ENCODE measurements at places on chromosomes 4 and X. TPM values are rescaled to one million over a fixed set of nuclear protein-coding genes. Genes with fewer than 3 reads are reported as not detected.

The SHROOM2 gene
- total RNA-seq, result 2.0 TPM

GRCh38 chrX:9033989-9034388, at the start of gene FAM9B:
FAM9B (minus strand) TSS chrX:9034127; CDS start chrX:9032986, 1,141 bp downstream.
- H3K27me3 ChIP-seq, result no peaks in the 10 kb centered on the region
- peak; percentile 57 for DNase-seq
- H3K36me3 ChIP-seq, result no peaks in the 10 kb centered on the region
- H3K4me1 ChIP-seq, result no peaks in the 10 kb centered on the region
- H3K27ac ChIP-seq, result no peak within 1 kb of the TSS

The MAGEA11 gene
- not detected for total RNA-seq

The NDP gene
- not detected for total RNA-seq

The SSR4 gene
- 217 TPM for total RNA-seq

GRCh38 chr4:163701916-163702315, 207.4 kb downstream of the TMA16 start:
- no peak for DNase-seq
- no peaks in the 10 kb centered on the region for H3K36me3 ChIP-seq
- no peak overlapping the region for H3K4me3 ChIP-seq

DNA sequence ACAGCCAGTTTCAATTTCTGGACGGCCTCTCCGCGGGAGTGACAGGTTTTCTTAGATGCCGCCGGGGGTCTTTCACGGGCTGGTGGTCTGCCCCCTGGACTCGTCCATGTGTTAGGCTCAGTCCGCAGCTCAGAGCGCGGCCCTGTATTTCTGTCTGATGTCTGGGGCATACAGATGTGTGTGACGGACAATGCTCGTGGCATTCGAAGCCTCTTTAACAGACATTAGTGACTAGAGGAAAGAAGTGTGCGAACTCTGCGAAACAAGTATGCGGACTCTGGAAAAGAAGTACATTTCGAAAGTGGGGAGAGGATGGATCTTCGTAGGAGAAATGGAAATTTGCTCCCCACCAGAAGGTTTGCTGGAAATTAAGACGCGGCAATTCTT, 793 bp upstream of the DCUN1D4 start:
- H3K36me3 ChIP-seq, result no peaks in the 10 kb centered on the region
- peak overlapping the region; percentile 95 for H3K27ac ChIP-seq
- no peaks in the 10 kb centered on the region for H3K27me3 ChIP-seq
- peak; percentile 87 for DNase-seq
- peaks cover 15% of the 10 kb centered on the region for H3K4me1 ChIP-seq
- H3K4me3 ChIP-seq, result peak overlapping the region; percentile 96

The GLRA2 gene
- not detected for total RNA-seq

DNA sequence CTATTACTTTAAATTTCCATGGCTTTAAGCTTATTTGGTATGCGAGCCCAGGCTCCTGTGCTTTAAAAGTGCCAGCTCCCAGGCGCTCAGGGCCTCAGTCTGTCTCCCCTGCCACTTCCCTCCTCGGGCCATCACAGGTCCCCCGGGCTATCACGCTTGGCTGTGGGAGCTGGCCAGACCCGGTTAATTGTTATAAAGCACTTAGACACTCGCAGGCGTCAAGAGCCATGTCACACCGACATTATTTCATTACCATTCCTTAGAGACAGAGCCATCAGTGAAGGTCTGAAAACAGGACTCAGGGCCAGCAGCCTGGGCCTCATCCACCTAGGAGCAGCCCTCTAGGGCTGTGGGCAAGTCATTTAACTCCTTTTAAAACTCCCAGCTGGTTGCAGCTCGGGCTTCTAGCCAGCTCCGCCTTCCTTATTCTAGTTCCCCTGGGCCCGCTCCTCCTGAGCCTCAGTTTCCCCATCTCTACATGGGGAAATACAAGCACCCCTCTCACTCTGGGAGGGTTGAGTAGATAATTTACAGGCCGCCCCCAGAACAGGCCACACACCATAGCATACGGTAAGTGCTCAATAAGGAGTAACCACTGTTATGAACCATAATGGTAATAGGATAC, 99.0 kb downstream of the HMX1 start:
- no peaks in the 10 kb centered on the region for H3K36me3 ChIP-seq
- no peaks in the 10 kb centered on the region for H3K4me1 ChIP-seq
- no peak overlapping the region for H3K27ac ChIP-seq
- H3K27me3 ChIP-seq, result no peaks in the 10 kb centered on the region

The LNX1 gene
- 0.09 TPM for total RNA-seq

DNA sequence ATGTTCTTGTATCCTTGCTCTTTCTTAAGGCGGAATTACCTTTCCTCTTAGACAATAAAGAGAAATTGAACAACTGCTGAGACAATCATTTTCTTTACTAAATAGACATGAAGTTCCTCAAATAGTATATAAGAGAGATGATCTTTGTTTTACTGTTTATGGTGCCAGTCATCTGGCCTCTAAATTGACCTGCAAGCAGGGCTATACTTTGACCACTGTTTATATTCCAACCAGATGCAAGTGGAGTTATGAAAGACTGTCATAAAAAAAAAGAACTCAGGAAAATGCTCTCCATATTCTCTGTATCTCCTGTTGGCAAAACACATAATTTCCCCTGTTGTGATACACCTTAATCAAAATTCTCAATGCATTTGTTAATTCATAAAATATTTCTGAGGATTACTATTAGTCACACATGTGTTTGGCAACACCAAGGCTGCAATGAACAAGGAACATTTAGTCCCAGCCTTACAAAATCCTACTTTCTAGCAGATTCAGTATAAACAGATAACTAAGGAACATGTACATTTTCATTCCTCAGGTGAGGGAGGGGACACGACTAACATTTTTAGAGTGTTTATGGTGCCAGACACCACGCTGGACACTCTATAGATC, 562.3 kb downstream of the KCNIP4 start:
- no peak overlapping the region for H3K4me3 ChIP-seq
- no peaks in the 10 kb centered on the region for H3K27me3 ChIP-seq
- no peak overlapping the region for H3K27ac ChIP-seq
- no peaks in the 10 kb centered on the region for H3K36me3 ChIP-seq
- H3K4me1 ChIP-seq, result no peaks in the 10 kb centered on the region

DNA sequence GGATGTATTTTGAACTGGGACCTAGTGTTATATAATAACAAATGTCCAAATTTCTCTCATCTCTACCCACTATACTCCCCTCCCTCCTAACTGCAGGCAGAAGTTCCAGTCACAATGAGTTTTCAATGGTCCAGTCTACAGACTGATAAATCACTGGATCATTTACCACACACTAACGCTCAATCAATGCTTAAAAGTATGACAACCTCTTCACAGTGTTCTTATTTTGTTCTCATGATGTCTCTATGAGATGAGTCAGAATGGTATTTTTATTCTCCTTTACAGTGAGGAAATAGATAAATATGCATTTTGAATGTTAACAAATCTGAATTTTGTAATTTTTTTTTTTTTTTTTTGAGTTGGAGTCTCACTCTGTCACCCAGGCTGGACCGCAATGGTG, 83.7 kb upstream of the ETNPPL start:
- no peaks in the 10 kb centered on the region for H3K27me3 ChIP-seq
- no peak overlapping the region for H3K4me3 ChIP-seq
- DNase-seq, result no peak
- H3K4me1 ChIP-seq, result no peaks in the 10 kb centered on the region
- H3K27ac ChIP-seq, result no peak overlapping the region

The CMC4 gene
- 3.9 TPM for total RNA-seq

- no peaks in the 10 kb centered on the region for H3K27me3 ChIP-seq
- no peak for DNase-seq
- no peaks in the 10 kb centered on the region for H3K36me3 ChIP-seq
- no peaks in the 10 kb centered on the region for H3K4me1 ChIP-seq
- no peak overlapping the region for H3K4me3 ChIP-seq
Measured at GRCh38 chr4:14364953-14365536, 637.2 kb upstream of the CPEB2 start.

- no peaks in the 10 kb centered on the region for H3K36me3 ChIP-seq
- H3K4me1 ChIP-seq, result no peaks in the 10 kb centered on the region
- no peak overlapping the region for H3K4me3 ChIP-seq
Measured at GRCh38 chr4:152310257-152310656, 225.6 kb downstream of the FBXW7 start.

- no peak overlapping the region for H3K27ac ChIP-seq
- no peaks in the 10 kb centered on the region for H3K27me3 ChIP-seq
- DNase-seq, result no peak
- H3K4me1 ChIP-seq, result no peaks in the 10 kb centered on the region
Measured at GRCh38 chr4:156169861-156170260, 216.2 kb upstream of the CTSO start.

DNA sequence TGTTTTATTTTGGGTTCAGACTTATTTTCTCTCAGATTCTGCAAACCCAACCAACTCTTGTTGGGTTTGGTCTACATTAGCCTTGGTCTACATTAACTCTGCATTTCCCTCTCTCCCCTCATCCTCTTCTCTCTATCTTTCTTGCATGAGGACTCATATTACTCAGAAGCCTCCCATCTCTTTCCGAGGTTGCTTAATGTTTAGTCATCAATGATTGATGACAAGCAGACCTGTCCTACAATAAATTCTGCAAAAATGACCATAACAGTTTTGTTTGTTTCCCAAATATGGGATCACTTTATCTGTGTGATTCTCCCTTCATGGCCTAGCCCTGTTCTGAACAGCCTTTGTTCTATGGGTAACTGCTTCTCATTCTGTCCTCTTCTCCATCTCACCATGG, 75.2 kb downstream of the GABRB1 start:
- H3K36me3 ChIP-seq, result no peaks in the 10 kb centered on the region
- no peak overlapping the region for H3K4me3 ChIP-seq
- DNase-seq, result no peak
- no peaks in the 10 kb centered on the region for H3K4me1 ChIP-seq
- H3K27ac ChIP-seq, result no peak overlapping the region

GRCh38 chr4:87046121-87046551, 111.3 kb downstream of the AFF1 start:
- H3K27me3 ChIP-seq, result no peaks in the 10 kb centered on the region
- H3K36me3 ChIP-seq, result peaks cover 45% of the 10 kb centered on the region

- no peak overlapping the region for H3K27ac ChIP-seq
- H3K4me3 ChIP-seq, result no peak overlapping the region
- H3K36me3 ChIP-seq, result no peaks in the 10 kb centered on the region
- no peak for DNase-seq
- H3K4me1 ChIP-seq, result no peaks in the 10 kb centered on the region
Measured at GRCh38 chrX:27548624-27549023, 41.5 kb upstream of the DCAF8L2 start.

The RNF212 gene
- 1.9 TPM for total RNA-seq

DNA sequence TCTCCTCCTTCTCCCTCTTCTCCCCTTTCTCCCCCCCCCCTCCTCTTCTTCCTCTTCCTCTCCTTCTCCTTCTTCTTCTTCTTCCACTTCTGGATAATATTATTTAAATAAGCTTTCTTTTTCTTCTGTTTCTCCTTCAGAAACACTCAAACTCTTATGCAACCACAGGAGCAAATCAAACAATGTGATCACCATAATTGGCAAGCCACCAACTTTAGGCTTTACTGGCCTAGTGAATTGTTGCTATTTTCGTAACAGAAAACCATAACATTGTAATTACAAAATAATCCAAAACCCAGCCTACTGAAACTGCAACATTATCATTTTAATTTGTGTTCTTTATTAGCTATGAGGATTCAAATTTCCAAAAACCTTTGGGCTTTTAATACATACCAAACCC, 14.3 kb downstream of the DCAF8L1 start:
- H3K4me3 ChIP-seq, result no peak overlapping the region
- no peaks in the 10 kb centered on the region for H3K4me1 ChIP-seq
- H3K36me3 ChIP-seq, result no peaks in the 10 kb centered on the region
- no peak overlapping the region for H3K27ac ChIP-seq
- no peaks in the 10 kb centered on the region for H3K27me3 ChIP-seq
- no peak for DNase-seq

DNA sequence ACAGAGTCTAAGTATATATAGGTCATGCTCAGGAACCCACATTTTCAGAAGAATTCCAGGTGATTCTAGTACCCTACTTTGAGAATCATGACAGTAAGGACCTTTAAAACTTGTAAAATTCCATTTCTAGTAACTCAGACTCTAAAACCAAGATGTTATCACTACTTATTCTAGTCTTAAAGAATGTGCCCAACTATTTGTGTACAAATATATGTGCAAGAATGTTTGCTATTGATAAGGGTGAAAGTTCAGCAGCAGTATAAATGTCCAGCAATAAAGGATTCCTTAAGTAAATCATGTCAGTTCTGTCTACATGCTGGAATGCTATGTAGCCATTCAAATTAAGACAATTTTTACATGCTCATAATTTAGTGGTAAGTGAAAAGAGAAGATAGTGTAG, 71.1 kb upstream of the MAGEB2 start:
- DNase-seq, result no peak
- H3K27me3 ChIP-seq, result no peaks in the 10 kb centered on the region
- no peaks in the 10 kb centered on the region for H3K36me3 ChIP-seq
- no peak overlapping the region for H3K4me3 ChIP-seq
- H3K27ac ChIP-seq, result no peak overlapping the region
- no peaks in the 10 kb centered on the region for H3K4me1 ChIP-seq

- no peaks in the 10 kb centered on the region for H3K4me1 ChIP-seq
- H3K4me3 ChIP-seq, result no peak overlapping the region
- no peak overlapping the region for H3K27ac ChIP-seq
- no peaks in the 10 kb centered on the region for H3K27me3 ChIP-seq
- no peaks in the 10 kb centered on the region for H3K36me3 ChIP-seq
Measured at GRCh38 chrX:110012818-110013485, 10.0 kb downstream of the TMEM164 start.

DNA sequence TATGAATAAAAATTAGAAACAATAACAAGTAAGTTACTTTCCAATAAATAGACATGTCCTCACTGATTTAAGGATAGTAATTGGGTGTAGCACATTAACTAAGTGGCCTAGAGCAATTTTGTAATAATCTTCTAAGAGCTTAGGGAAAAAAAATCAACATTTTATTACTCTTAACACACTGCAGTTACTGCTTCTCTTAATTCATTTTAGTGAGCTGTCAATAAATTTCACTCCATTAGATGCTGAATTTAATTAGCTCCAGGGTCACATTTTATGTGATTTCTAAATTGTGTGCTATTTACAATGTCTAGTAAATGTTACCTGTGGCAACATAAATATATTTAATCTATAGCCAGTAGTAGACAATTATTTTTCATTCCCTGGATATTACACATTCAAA, 612.0 kb downstream of the C4orf33 start:
- no peak for DNase-seq
- H3K4me3 ChIP-seq, result no peak overlapping the region
- H3K27me3 ChIP-seq, result no peaks in the 10 kb centered on the region
- no peak overlapping the region for H3K27ac ChIP-seq

GRCh38 chrX:79162076-79162475, 17.6 kb downstream of the GPR174 start:
- H3K4me1 ChIP-seq, result no peaks in the 10 kb centered on the region
- DNase-seq, result no peak
- H3K27me3 ChIP-seq, result no peaks in the 10 kb centered on the region
- H3K27ac ChIP-seq, result peak overlapping the region; percentile 75

- DNase-seq, result no peak
- no peaks in the 10 kb centered on the region for H3K36me3 ChIP-seq
- H3K4me1 ChIP-seq, result no peaks in the 10 kb centered on the region
Measured at GRCh38 chr4:74317616-74318246, 9.5 kb downstream of the EPGN start.

The NPNT gene
- 40.1 TPM for total RNA-seq

GRCh38 chrX:105126201-105126600, 94.3 kb downstream of the TEX13A start:
- H3K27ac ChIP-seq, result no peak overlapping the region
- no peak overlapping the region for H3K4me3 ChIP-seq
- DNase-seq, result no peak
- no peaks in the 10 kb centered on the region for H3K27me3 ChIP-seq
- no peaks in the 10 kb centered on the region for H3K36me3 ChIP-seq
- H3K4me1 ChIP-seq, result no peaks in the 10 kb centered on the region
